ENCODE measurements at places on chromosomes 2 and 18.
A peak's percentile ranks its signal among the peaks of the same experiment; 100 is the strongest.

GRCh38 chr18:41870191-41870590 is 84.8 kb upstream of the PIK3C3 start:
- DNase-seq: no peak

- DNase-seq: no peak
Observed at GRCh38 chr2:64796926-64797325, 143.2 kb upstream of the SERTAD2 start.

DNA sequence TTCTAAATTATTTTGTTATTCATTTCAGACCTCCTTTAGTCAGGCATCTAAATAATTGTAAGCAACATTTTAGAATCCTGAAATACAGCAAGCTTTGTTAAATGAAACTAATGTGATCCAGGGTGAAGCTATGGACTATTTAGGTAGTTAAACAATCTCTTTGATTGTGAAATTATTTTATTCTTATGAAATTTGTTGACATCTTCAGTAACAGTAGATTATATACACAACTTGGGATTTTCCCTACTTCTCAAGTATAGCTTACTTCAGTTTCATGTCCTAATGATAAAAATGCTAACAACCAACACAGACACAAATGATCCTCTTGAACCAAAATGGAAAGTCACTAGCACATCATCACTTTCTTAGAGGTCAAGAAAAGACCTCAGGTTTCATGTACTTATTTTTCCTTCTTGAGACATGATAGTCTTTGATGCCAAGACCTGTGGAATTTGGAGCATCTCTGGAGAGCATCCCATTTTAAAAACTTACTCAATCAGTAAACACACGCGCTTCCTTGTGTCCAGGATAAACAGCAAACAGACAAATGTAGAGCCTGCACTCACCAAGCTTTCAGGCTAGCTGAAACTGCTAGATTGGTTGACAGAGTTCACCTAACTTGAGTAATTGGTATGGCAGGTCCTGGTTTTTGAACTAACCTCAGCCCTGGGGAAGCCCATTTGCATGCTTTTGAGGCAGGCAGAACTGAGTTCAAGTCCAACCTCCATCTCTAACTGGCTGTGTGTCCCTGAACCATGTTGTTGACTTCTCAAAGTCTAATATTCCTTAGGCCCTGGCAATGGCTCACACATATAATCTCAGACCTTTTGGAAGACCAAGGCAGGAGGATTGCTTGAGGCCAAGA is 47.8 kb downstream of the KCTD18 start:
- no peak for DNase-seq

GRCh38 chr2:12201369-12201768 is 454.9 kb downstream of the LPIN1 start:
- DNase-seq: no peak

GRCh38 chr2:42931818-42932195 is 139.4 kb upstream of the HAAO start:
- DNase-seq: no peak

GRCh38 chr18:38750751-38751150 is 1185.2 kb upstream of the CELF4 start:
- no peak for DNase-seq

- no peak for DNase-seq
Observed at GRCh38 chr2:118078734-118079133, 9.5 kb upstream of the INSIG2 start.

GRCh38 chr2:144836635-144837350 is 316.9 kb upstream of the ZEB2 start:
- no peak for DNase-seq

GRCh38 chr2:216807857-216808272 is 52.0 kb downstream of the TNP1 start:
- no peak for DNase-seq

GRCh38 chr2:204030322-204030721 is 93.8 kb downstream of the ICOS start:
- no peak for DNase-seq

DNA sequence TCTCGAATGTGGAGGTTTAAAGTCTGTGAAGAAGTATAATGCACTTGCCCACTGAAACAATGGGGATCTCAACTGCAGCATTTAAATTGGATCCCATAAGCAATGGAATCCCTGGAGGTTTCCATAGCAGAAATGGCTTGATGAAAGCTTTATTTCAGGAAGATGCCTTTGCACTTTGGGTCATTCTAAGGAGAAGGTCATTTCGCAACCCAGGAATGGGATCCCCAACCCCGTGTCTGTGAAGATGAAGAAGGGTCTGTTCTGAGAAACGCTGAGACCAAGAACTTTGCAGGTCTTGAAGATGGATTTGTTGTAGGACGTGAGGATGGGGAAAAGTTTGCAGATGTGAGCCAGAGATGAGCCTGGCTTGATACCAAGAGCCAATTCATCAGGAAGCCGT is 1.8 kb upstream of the KCNG3 start:
- DNase-seq: no peak

GRCh38 chr2:128640166-128640844 is 321.6 kb upstream of the HS6ST1 start:
- no peak for DNase-seq

DNA sequence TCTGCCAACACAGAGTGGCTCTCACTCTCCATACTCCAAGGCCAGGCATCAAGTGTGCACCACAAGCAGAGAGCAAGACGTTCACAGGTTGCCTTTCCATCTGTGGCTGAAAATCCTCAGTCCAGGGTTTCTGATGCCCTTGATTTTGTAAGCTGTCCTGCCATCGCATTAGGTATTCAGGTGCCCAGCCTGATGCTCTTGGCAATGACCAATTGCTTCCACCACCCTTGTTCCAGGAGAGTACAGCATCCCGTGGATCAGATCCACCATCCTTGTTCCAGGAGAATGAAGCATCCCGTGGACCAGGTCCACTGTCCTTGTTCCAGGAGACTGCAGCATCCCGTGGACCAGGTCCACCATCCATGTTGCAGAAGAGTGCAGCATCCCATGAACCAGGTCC is 133.4 kb upstream of the GPC1 start:
- DNase-seq: no peak

- DNase-seq: no peak
Observed at GRCh38 chr2:193566276-193566675, 1371.5 kb upstream of the TMEFF2 start.

DNA sequence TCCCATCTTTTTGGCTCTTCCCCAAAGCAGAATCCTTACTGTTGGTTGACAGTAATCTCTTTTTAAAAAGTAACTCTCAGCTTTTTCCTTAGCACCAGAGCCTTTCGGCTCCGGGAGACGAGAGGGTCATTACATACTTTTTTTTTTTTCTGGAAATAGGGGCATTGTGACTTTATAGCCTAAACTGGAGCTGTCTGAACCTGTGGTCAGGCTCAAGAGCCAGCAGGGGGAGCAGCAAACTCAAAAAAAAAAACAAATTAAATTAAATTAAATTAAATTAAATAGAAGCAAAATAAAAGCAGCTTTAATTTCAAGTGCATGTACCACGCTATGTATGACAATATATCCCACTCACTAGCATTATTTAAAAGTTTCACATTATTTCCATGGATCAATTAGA is 156.6 kb downstream of the DTNA start:
- no peak for DNase-seq

- peak; percentile 9 for DNase-seq
Observed at GRCh38 chr2:223865124-223865523, 27.7 kb upstream of the AP1S3 start.

GRCh38 chr18:62784338-62784965 is 69.1 kb downstream of the PHLPP1 start:
- no peak for DNase-seq

DNA sequence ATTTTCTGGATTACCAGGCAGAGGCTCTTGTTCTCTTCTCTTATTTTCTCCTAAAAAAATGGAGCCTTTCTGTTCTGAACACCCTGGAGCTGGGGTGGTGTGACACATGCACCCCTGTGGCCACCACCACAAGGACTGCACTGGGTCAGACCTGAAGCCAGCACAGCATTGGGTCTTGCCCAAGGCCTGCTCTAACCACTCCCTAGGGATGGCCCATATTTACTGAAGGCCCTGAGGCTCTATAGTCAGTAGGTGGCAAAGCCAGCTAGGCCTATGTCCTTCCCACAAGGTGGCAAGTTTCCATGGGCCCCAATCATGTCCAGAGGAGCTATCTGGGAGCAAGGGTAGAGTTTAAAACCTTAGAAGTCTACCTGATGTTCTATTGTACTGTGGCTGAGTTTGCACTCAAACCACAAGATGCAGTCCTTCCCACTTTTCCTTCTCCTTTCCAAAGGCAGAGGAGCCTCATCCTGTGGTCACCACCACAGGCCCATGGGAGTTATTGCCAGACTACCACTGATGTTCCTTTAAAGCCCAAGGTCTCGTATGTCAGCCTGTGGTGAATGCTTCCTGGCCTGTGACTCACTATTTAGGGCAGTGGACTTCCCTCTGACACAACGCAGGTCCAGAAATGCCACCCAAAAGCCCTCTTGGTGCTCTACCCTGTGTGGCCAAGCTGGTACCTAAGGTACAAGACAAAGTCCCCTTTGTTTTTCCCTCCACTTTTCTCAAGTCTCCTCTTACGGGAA is 15.0 kb upstream of the FMNL2 start:
- no peak for DNase-seq

DNA sequence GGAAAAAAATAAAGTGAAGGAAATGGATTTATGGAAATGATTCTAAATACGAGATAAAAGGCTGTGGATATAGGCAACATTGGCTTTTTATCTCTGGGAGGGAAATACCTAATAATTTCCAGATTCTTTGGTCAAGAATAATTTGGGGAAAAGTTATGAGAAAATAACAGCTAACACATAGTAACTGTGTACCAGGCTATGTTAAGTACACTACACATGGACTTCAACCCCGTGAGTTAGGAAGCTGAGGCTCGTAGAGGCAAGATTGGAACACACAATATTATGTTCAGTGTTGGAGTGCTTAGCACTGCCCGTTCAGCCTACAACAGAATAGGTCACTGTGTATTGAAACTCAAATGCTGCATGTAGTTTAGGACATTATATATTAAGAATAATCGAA is 34.3 kb upstream of the GPD2 start:
- no peak for DNase-seq

DNA sequence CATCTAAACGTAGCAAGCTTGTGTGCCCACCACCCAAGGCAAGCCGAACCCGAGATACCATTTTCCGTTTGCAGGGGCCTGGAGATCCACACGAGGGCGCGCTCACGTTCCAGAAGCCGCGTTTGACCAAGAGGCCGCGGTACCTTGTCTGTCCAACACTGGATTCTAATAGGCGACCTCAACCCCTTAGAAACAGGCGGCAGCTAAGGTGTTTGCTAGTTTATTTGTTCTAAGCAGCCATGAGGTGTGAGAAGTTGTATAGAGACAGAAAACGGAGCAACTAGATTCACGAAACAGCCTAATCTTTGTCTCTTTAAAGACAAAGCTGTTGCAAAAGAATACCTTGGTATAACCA is 4.2 kb downstream of the HOXD11 start:
- no peak for DNase-seq

DNA sequence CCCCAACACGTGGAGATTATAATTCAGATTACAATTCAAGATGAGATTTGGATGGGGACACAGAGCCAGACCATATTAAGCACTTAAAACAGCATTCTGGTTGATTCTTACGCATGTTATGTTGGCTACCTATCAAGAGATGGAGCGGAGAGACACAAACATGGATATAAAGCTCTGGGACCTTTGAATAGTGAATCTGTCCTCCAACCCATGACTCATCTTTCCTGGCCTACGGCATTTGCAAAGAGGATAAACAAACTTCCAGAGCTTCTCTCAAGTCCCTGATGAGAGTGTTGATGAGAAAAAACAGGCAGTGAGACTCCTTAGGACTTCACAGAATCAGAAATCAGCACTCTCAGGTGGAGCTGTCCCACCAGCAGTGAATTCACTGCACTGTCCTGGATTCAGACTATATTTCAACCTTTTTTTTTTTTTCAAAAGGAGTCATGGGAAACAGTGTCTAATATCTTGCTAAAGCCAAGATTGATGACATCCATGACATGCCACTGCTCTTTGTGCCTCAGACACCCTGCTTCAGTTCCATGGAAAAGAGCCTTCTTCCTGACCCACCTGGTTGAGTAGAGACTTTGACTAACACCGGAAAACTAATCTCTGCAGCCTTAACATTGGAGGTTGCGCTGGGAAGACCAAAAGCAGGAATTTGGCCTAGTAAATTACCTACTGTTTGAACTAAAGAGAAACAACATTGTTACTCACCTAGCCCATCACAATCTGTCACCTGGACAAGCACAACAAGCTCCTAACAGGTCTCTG is 62.1 kb upstream of the NPAS2 start:
- no peak for DNase-seq

DNA sequence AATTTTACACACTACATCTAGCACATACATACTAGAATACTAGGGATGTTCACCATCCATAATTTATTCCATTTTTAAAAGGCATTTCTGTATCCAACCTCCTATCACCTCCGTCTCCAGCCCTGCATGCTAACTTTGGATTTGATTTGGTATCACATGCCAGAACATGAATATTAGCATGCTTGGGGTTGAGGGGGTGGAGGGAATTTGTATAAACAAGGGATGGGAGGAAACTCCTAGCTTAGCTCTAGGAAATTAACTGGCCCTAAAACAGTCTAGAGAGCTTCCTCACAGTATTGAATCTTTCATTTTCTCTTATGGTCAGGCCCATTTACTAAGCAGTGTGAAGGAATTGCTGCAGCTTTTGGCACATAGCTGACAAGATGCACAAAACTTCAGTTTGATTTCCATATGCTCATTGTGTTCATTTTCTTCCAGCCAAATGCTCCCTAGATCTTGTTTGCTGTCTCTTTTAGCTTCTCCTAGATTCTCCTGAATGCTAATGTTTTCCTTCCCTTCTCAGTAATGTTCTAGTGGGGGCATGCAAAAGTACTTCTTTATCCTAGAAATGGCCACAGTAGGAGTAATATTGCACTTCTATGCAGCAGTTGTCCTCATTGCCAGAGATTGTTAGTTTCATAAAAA is 135.2 kb downstream of the VWC2L start:
- no peak for DNase-seq

DNA sequence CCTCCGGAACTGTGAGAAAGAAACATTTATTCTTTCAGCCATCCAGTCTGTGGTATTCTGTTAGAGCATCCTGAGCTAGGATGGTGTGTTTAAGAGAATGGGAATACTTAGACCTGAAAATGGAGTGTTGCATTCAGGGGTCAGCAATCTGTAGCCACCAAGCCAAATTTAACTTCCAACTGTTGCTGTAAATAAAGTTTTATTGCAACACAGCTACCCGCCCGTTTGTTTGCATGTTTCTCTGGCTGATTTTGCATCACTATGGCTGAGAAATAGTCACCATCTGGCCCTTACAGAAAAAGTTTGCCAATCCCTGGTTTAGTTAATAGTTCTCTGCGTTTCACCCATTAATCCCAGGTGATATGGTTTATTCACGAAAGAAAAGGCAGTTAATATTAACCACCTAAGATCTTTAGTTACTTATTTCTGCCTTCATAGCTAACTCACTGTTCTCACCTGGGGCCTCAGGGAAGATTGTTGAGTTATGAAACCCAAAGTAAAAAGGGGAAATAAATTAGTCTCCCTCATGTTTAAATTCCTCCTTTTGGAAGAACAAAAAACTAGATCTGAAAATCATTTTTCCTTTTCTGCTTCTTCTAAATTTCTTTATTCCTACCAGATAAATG is 9.5 kb upstream of the CYS1 start:
- DNase-seq: no peak

DNA sequence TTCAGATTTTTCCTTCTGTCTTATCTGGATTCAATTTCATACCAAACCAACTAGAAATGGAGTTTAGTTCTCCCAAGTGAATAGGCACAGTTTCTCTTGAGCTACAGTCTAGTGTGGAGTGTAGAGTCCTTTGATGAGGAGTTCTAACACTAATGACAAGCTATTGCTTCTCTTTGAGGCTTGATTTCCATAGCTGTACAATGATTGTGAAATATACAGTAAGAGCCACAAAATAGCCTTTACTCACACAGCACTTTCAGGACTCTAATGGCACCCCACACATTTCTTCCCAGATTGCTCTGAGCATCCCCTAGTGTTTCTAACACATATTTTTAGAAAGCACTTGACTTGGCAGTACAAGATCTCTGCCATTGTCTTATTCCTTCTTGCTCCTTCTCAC is 153.3 kb downstream of the LRRTM1 start:
- no peak for DNase-seq
